ENCODE measurements at places on chromosomes 12 and 14. TPM values are rescaled to one million over a fixed set of nuclear protein-coding genes. Genes with fewer than 3 reads are reported as not detected.
A peak's percentile ranks its signal among the peaks of the same experiment; 100 is the strongest.

The RASSF8 gene
- total RNA-seq: 75.1 TPM

The PLEKHD1 gene
- total RNA-seq: not detected

The BEST3 gene
- total RNA-seq: not detected

GRCh38 chr12:119780786-119781434, 96.2 kb downstream of the CIT start:
- no peaks in the 10 kb centered on the region for H3K4me1 ChIP-seq
- H3K4me3 ChIP-seq: no peak overlapping the region
- peaks cover 25% of the 10 kb centered on the region for H3K36me3 ChIP-seq

- no peak overlapping the region for H3K4me3 ChIP-seq
- peaks cover 8% of the 10 kb centered on the region for H3K27me3 ChIP-seq
- no peak for DNase-seq
Observed at GRCh38 chr14:67416810-67417209, 4.8 kb upstream of the PLEK2 start.

DNA sequence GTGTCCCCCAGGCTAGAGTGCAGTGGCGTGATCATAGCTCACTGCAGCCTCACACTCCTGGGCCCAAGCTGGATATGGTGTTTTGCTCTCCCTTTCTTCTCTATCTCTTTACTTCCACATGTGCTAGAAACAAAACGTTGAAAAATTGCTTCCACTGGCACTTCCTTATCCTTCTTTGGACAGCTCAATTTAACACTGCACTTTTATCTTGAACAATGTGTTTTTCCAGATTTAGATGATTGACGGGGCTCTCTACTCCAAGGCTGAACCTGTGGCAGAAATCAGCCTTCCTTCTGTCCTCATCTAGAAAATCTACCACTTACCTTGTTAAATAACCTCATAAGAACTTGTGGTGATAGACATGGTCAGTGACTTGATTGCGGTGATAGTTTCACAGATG, 165.1 kb downstream of the DAD1 start:
- no peaks in the 10 kb centered on the region for H3K27me3 ChIP-seq
- H3K36me3 ChIP-seq: no peaks in the 10 kb centered on the region
- peaks cover 9% of the 10 kb centered on the region for H3K4me1 ChIP-seq

- H3K4me1 ChIP-seq: no peaks in the 10 kb centered on the region
- no peak overlapping the region for H3K27ac ChIP-seq
- no peak for DNase-seq
- no peak overlapping the region for H3K4me3 ChIP-seq
- no peaks in the 10 kb centered on the region for H3K36me3 ChIP-seq
- H3K27me3 ChIP-seq: no peaks in the 10 kb centered on the region
Observed at GRCh38 chr12:75661908-75662307, 150.5 kb upstream of the KRR1 start.

GRCh38 chr14:53109105-53110041, 43.8 kb downstream of the DDHD1 start:
- peak overlapping the region; percentile 66 for H3K27ac ChIP-seq
- H3K4me3 ChIP-seq: peak overlapping the region; percentile 36
- no peaks in the 10 kb centered on the region for H3K36me3 ChIP-seq
- DNase-seq: no peak

All from tibial nerve (tissue), 4 donors.